Esophagus squamous epithelium (tissue), 5 donors: ENCODE measurements at places on chromosomes 5 and 9.

GRCh38 chr5:431001-431710 is 11.8 kb upstream of the EXOC3 start:
- no peak overlapping the region for H3K27ac ChIP-seq
- no peaks in the 10 kb centered on the region for H3K27me3 ChIP-seq

DNA sequence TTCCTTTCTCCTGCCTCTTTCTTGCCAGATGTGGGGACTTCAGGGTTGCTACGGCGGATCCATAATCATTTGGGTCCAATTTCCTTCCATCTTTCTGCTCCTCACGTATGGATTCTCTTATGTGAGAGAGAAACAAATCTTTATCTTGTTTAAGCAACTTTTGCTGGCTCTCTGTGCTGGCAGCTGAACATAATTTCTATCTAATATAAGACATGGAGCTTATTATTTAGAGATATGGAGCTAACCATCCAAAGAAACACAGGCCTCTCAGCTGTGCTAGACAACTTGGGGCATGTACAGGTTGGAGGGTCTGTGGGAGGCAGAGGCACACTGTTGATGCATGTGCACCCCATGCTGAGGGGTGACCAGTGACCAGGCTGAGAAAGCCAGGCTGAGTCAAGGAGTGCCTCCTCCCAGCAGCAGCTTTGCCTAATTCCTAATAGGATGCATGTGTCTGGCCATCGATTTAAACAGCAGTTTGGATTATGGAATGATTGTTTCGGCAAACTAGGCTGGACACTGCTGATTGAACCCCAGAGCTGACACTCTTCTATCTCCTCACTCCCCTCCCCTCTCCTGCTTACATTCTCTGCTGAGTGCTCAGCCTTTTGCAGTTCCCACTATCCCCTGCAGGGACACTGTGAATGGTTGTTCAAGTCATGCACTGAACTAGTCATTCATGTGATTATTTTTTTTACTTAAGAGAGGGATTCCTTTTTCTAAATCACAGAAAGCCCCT is 195.8 kb downstream of the ERCC6L2 start:
- peaks cover 23% of the 10 kb centered on the region for H3K4me1 ChIP-seq
- H3K36me3 ChIP-seq, result no peaks in the 10 kb centered on the region
- H3K27me3 ChIP-seq, result no peaks in the 10 kb centered on the region

GRCh38 chr9:22363421-22363887 is 83.2 kb upstream of the DMRTA1 start:
- H3K36me3 ChIP-seq, result no peaks in the 10 kb centered on the region
- H3K4me3 ChIP-seq, result no peak overlapping the region
- no peak for DNase-seq
- no peak overlapping the region for H3K27ac ChIP-seq

GRCh38 chr5:75461679-75462078 is 49.8 kb downstream of the CERT1 start:
- DNase-seq, result no peak
- no peak overlapping the region for H3K27ac ChIP-seq
- H3K36me3 ChIP-seq, result no peaks in the 10 kb centered on the region
- peaks cover 5% of the 10 kb centered on the region for H3K4me1 ChIP-seq
- H3K4me3 ChIP-seq, result no peak overlapping the region
- H3K27me3 ChIP-seq, result no peaks in the 10 kb centered on the region

GRCh38 chr5:179468696-179469095 is 81.7 kb upstream of the RUFY1 start:
- H3K36me3 ChIP-seq, result no peaks in the 10 kb centered on the region
- no peak overlapping the region for H3K4me3 ChIP-seq
- no peaks in the 10 kb centered on the region for H3K27me3 ChIP-seq
- no peaks in the 10 kb centered on the region for H3K4me1 ChIP-seq
- H3K27ac ChIP-seq, result no peak overlapping the region

GRCh38 chr9:89659891-89660685 is 55.3 kb downstream of the GADD45G start:
- no peak overlapping the region for H3K27ac ChIP-seq
- no peaks in the 10 kb centered on the region for H3K36me3 ChIP-seq
- peaks cover 27% of the 10 kb centered on the region for H3K4me1 ChIP-seq
- no peak overlapping the region for H3K4me3 ChIP-seq
- DNase-seq, result no peak

GRCh38 chr5:61302200-61302563 is 29.9 kb upstream of the ZSWIM6 start:
- H3K27ac ChIP-seq, result peak overlapping the region; percentile 87
- peaks cover 25% of the 10 kb centered on the region for H3K4me1 ChIP-seq
- H3K4me3 ChIP-seq, result peak overlapping the region; percentile 38
- H3K36me3 ChIP-seq, result no peaks in the 10 kb centered on the region
- H3K27me3 ChIP-seq, result no peaks in the 10 kb centered on the region
- no peak for DNase-seq

DNA sequence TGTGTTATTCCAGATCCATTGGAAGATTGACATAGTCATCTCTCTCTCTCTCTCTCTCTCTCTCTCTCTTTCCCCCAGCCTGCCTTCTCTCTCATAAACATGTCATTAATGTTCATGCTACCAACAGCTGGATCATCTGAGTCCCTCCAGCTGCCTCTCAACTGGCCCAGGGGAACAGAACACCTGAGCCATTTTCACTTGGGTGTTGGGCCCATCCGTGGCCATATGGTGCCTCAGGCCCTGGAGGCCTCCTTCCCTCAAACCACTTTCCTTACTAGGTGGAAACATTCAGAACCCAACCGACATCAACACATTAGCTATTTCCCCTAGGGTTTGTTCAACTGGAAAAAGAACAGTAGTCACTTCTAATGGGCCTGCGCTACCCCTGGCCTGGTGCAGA is 196.2 kb downstream of the FRMD3 start:
- no peak overlapping the region for H3K27ac ChIP-seq
- H3K36me3 ChIP-seq, result no peaks in the 10 kb centered on the region
- no peak overlapping the region for H3K4me3 ChIP-seq
- H3K4me1 ChIP-seq, result no peaks in the 10 kb centered on the region

DNA sequence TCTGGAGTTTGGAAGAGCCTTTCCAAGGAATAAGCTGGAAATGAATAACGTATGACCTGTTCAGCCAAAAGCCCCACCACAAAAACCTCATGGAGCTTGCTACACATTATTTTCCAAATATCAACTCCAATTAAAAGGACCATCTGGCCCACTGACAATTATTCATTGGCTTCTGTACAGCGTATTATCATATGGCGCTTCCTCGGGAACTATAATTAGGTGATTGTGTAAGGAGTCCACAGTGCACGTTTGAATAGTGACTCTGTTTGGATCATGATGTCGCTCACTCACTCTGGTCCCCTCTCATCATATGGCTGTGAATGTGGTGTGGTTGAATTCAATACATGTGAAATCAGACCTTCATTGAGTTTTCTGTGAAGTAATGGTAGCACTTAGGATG is 52.1 kb downstream of the GDNF start:
- H3K4me1 ChIP-seq, result no peaks in the 10 kb centered on the region
- no peaks in the 10 kb centered on the region for H3K27me3 ChIP-seq

- no peaks in the 10 kb centered on the region for H3K27me3 ChIP-seq
- no peaks in the 10 kb centered on the region for H3K36me3 ChIP-seq
- H3K4me3 ChIP-seq, result no peak overlapping the region
- H3K27ac ChIP-seq, result no peak overlapping the region
- no peak for DNase-seq
- H3K4me1 ChIP-seq, result no peaks in the 10 kb centered on the region
These were observed 136.4 kb downstream of the PIP5K1B start for GRCh38 chr9:68841276-68842052.

DNA sequence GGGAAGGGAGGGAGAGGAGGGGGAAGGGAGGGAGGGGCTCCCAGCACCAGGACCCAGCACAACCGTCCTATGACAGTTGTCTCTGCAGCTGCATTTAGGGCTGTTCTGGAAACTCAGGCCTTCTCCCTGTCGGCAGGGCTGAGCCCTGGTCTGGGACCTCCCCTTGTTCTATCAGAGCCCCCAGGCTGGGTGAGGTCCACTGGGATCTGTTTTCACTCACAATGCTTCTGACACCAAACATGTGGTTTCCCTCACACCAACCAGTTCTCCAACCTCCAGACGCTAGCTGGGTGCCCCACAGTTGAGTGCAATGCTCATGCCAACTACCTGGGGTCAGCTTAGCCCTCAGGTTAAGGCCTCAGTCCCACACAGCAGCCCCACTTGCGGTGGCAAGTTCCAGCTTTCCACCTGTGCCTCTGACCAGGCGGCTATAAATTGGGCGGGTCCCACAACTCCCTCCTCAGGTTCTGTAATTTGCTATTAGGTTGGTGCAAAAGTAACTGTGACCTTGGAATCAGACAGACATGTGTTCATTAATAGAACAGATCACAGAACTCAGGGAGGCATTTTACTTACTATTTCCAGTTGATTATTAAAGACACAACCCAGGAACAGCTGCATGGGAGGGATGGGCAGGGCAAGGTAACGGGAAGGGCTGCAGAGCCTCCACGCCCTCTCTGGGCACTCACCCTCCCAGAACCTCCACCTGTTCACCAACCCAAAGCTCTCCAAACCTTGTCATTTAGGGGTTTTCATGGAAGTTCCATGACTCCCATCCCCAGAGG is 13.5 kb downstream of the ADAMTS2 start:
- H3K4me3 ChIP-seq, result no peak overlapping the region
- no peak overlapping the region for H3K27ac ChIP-seq
- no peaks in the 10 kb centered on the region for H3K4me1 ChIP-seq
- no peaks in the 10 kb centered on the region for H3K36me3 ChIP-seq

DNA sequence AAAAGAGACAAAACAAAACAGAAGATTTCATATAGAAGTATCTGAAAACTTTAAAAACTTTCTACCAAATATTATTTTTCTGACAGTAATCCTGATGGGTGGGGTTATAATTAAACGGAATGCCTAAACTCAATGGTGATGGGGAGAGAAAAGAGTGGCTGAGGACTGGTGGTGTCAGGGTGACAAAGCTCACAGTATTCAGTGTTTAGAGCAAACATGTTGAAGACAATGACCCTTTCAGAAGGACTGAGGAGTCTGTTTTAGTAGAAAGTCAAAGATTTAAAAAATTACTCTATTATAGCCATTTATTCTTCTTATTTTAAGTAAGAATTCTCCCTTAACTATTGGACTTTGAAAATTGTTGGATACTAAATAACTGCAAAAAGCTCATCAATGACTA is 1144.0 kb downstream of the TAF11L14 start:
- no peak overlapping the region for H3K27ac ChIP-seq
- DNase-seq, result no peak
- no peaks in the 10 kb centered on the region for H3K36me3 ChIP-seq
- H3K27me3 ChIP-seq, result no peaks in the 10 kb centered on the region

GRCh38 chr9:82024908-82025307 is 36.3 kb downstream of the SPATA31D1 start:
- no peak for DNase-seq
- no peaks in the 10 kb centered on the region for H3K36me3 ChIP-seq
- no peak overlapping the region for H3K4me3 ChIP-seq
- no peaks in the 10 kb centered on the region for H3K4me1 ChIP-seq
- no peaks in the 10 kb centered on the region for H3K27me3 ChIP-seq

- no peaks in the 10 kb centered on the region for H3K4me1 ChIP-seq
- no peaks in the 10 kb centered on the region for H3K36me3 ChIP-seq
- H3K4me3 ChIP-seq, result no peak overlapping the region
- no peaks in the 10 kb centered on the region for H3K27me3 ChIP-seq
- H3K27ac ChIP-seq, result no peak overlapping the region
These were observed 106.7 kb downstream of the SMIM15 start for GRCh38 chr5:61055434-61056006.

GRCh38 chr5:110354311-110354710 is 372.2 kb downstream of the TMEM232 start:
- H3K27ac ChIP-seq, result no peak overlapping the region
- H3K27me3 ChIP-seq, result no peaks in the 10 kb centered on the region
- H3K36me3 ChIP-seq, result no peaks in the 10 kb centered on the region
- no peak for DNase-seq
- no peaks in the 10 kb centered on the region for H3K4me1 ChIP-seq

GRCh38 chr9:115032296-115032695 is 85.7 kb downstream of the TNC start:
- peaks cover 22% of the 10 kb centered on the region for H3K4me1 ChIP-seq
- no peak overlapping the region for H3K27ac ChIP-seq

GRCh38 chr5:74169701-74170100 is 470.8 kb downstream of the ENC1 start:
- no peak overlapping the region for H3K27ac ChIP-seq
- DNase-seq, result no peak
- no peaks in the 10 kb centered on the region for H3K27me3 ChIP-seq
- no peaks in the 10 kb centered on the region for H3K4me1 ChIP-seq

- H3K4me1 ChIP-seq, result no peaks in the 10 kb centered on the region
- no peak overlapping the region for H3K27ac ChIP-seq
- no peak overlapping the region for H3K4me3 ChIP-seq
These were observed 146.6 kb downstream of the RAPGEF6 start for GRCh38 chr5:131488463-131488862.

- H3K36me3 ChIP-seq, result no peaks in the 10 kb centered on the region
- DNase-seq, result no peak
- peak overlapping the region; percentile 92 for H3K27ac ChIP-seq
- H3K4me1 ChIP-seq, result peaks cover 24% of the 10 kb centered on the region
- peak overlapping the region; percentile 71 for H3K4me3 ChIP-seq
These were observed 1.3 kb downstream of the ADRB2 start for GRCh38 chr5:148827723-148828122.

- no peak for DNase-seq
- no peaks in the 10 kb centered on the region for H3K4me1 ChIP-seq
- H3K36me3 ChIP-seq, result peaks cover 4% of the 10 kb centered on the region
- H3K27me3 ChIP-seq, result no peaks in the 10 kb centered on the region
These were observed 26.6 kb downstream of the OTULINL start for GRCh38 chr5:14608169-14608568.

- DNase-seq, result no peak
- no peak overlapping the region for H3K27ac ChIP-seq
- H3K27me3 ChIP-seq, result no peaks in the 10 kb centered on the region
- H3K36me3 ChIP-seq, result no peaks in the 10 kb centered on the region
- H3K4me1 ChIP-seq, result no peaks in the 10 kb centered on the region
These were observed 31.0 kb upstream of the SHISAL2B start for GRCh38 chr5:64659289-64659688.

DNA sequence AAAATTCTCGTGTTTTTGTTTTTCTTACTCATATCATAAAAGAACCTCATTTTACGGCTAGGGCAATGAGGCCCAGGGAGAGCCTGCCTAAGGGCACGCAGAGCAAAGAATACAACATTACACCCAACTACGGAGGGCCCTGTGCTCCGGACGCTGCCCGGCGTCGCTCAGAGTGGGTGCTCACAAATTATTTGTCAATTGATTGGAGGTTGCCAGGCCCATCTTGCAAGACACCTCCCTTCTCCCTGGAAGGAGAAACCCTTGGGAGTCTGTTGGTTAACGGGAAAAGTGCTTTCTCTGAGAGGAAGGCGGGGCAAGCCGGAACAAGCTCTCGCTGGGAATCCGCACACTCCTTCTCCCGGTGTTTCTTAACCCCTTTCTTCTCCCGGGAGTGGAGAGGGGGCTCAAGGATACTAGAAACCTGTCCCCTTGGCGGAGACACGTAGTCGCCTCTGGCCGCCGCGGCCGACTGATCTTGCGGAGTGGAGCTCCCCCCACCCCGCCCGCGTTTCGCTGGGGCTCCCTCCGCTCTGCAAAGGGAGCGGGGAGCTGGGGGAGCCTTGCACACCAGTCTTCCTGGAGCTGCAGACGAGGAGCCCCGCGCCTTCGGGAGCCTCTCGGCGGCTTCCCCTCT is 599.3 kb upstream of the SGCD start:
- peak overlapping the region; percentile 65 for H3K4me3 ChIP-seq
- no peak overlapping the region for H3K27ac ChIP-seq
- H3K4me1 ChIP-seq, result peaks cover 15% of the 10 kb centered on the region
- H3K36me3 ChIP-seq, result no peaks in the 10 kb centered on the region

GRCh38 chr5:138595180-138595795 is 20.1 kb upstream of the HSPA9 start:
- no peak for DNase-seq
- H3K4me3 ChIP-seq, result no peak overlapping the region
- H3K36me3 ChIP-seq, result no peaks in the 10 kb centered on the region
- H3K27ac ChIP-seq, result no peak overlapping the region
- H3K4me1 ChIP-seq, result no peaks in the 10 kb centered on the region
- no peaks in the 10 kb centered on the region for H3K27me3 ChIP-seq

- H3K27me3 ChIP-seq, result no peaks in the 10 kb centered on the region
- no peak overlapping the region for H3K4me3 ChIP-seq
- H3K27ac ChIP-seq, result no peak overlapping the region
- H3K4me1 ChIP-seq, result no peaks in the 10 kb centered on the region
- no peaks in the 10 kb centered on the region for H3K36me3 ChIP-seq
These were observed 278.1 kb downstream of the ICE1 start for GRCh38 chr5:5700549-5700948.
